ENCODE measurements at places on chromosomes 1 and 21. TPM values are rescaled to one million over a fixed set of nuclear protein-coding genes. Genes with fewer than 3 reads are reported as not detected.
A peak's percentile ranks its signal among the peaks of the same experiment; 100 is the strongest.

DCDC2B gene
- not detected for total RNA-seq

GRCh38 chr1:12076425-12077005, 13.4 kb downstream of the TNFRSF8 start:
- no peak for DNase-seq

TGFBR3 gene
- 1.6 TPM for total RNA-seq

KCNA2 gene
- total RNA-seq: 0.15 TPM

NBPF4 gene
- 0.46 TPM for total RNA-seq

DNA sequence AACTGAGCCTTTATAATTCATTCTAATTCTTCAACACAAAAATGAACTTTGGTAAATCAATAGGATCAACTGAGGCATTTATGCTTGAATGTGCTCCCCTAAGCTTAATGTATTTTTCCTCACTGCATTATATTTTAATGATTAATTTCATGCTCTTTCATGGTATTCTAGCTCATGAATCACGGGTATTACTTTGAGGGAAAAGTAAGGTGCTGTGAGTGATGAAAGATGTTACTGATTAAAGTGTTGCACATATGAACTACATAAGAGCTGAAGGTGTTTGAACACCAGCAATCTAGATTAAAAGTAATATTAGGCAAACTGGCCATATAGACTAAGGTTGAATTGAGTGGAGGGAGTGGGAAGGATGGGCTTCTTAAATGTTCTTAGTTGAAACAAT, 1.9 kb downstream of the DPYD start:
- no peak for DNase-seq

GRCh38 chr1:163820226-163820625, 498.5 kb downstream of the NUF2 start:
- DNase-seq: no peak

ENAH gene
- total RNA-seq: 149 TPM

DNA sequence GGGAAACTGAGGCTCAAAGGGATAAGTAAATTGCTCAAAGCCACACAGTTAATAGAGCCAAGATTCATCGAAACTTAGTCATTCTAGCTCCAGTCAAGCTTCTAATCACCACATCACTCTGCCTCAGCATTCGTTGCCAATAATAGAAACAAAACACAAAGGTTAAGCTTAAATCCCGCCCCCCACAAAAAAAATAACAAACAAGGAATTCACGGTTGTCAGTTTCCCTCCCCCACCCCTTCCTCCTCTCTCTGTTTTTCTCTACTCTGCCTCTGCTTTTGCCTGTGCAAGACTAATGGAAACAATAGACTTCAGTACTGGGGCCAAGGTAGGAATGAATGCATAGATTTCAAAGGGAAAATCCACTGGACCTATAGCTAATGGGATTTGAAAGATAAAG, 70.7 kb upstream of the ZNF644 start:
- DNase-seq: peak; percentile 62

TNNI3K gene
- 0.36 TPM for total RNA-seq

- peak; percentile 82 for DNase-seq
Measured at GRCh38 chr1:28971980-28972771, 57.8 kb downstream of the EPB41 start.

- no peak for DNase-seq
Measured at GRCh38 chr21:46366091-46366490, 42.1 kb downstream of the PCNT start.

- DNase-seq: no peak
Measured at GRCh38 chr1:236659792-236660587, 26.3 kb upstream of the ACTN2 start.

DNA sequence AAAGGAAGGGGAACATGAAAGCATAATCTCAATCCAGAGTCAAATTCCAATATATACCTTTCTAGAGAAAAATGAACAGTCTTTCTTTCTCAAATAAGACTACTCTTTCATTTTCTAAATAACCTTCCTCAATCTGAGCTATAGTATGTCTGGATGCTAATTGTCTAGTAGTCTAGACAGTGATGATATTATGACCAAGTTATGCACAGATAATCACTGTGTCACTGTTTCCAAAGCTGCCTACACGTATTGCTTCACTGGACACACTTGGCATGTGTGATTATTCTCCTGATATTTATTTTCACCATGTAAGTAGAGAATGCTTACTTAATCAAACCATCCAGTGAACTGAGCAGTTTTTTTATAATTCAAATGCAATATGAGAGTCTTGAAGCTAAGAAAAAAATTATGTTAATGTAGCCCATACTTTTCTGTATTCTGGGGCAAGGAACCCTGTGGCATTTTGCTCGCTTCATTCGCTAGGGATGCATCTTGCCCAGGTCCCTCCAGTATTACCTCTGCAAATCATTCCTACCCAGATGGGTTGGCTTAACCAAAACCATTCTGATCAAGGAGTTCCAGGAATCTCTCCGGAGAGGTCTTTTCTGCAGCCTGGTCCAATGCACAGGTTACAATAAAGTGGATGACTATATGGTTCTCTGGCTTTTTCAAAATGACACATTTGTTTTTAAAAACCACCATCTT, 303.1 kb upstream of the RUNX1 start:
- peak; percentile 53 for DNase-seq

B4GALT2 gene
- 58.1 TPM for total RNA-seq

BARHL2 gene
- total RNA-seq: not detected

- peak; percentile 73 for DNase-seq
Measured at GRCh38 chr1:97144527-97144926, 422.9 kb downstream of the PTBP2 start.

- no peak for DNase-seq
Measured at GRCh38 chr21:41451753-41452676, 26.0 kb downstream of the MX1 start.

LCE2C gene
- not detected for total RNA-seq

SHISAL2A gene
- not detected for total RNA-seq

GRCh38 chr1:76957961-76958360, 90.7 kb downstream of the ST6GALNAC5 start:
- DNase-seq: no peak

DNA sequence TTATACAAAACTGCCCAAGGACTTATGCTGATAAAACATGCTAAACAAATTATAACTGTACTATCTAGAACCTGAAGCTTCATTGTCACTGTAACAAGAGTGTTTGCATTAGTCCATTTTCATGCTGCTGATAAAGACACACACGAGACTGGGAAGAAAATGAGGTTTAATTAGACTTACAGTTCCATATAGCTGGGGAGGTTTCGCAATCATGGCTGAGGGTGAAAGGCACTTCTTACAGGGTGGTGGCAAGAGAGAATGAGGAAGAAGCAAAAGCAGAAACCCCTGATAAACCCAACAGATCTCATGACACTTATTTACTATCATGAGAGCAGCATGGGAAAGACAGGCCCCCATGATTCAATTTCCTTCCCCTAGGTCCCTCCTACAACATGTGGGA, 100.4 kb downstream of the SPATA6 start:
- no peak for DNase-seq

GRCh38 chr1:204180133-204180532, 14.0 kb upstream of the REN start:
- no peak for DNase-seq

ST6GALNAC3 gene
- total RNA-seq: 6.2 TPM

VANGL2 gene
- total RNA-seq: 1.9 TPM
